ENCODE measurements at places on chromosomes 3 and 15.

GRCh38 chr15:25712961-25713355 lies 150.2 kb downstream of the ATP10A start:
- no peak for DNase-seq

GRCh38 chr3:169836078-169836941 lies 23.6 kb upstream of the LRRC34 start:
- no peak for DNase-seq

DNA sequence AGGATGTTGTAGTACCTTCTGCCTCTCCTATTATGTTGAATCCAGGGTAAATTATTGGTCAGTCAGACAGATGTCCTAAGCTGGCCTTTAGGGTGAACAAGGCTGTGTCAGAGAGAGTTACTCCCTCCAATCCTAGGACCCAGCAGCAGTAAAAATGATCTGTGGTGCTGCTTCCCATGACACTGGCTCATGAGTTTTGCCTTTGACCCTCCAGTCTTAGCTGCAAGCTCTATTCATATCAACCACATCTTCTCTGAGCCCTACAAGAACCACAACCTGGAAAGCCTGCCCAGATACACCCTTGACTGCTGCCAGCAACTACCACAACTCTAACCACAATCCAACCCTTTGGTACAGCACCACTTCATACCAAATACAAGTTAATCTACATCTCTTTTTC lies 27.2 kb upstream of the PHLDB2 start:
- no peak for DNase-seq

DNA sequence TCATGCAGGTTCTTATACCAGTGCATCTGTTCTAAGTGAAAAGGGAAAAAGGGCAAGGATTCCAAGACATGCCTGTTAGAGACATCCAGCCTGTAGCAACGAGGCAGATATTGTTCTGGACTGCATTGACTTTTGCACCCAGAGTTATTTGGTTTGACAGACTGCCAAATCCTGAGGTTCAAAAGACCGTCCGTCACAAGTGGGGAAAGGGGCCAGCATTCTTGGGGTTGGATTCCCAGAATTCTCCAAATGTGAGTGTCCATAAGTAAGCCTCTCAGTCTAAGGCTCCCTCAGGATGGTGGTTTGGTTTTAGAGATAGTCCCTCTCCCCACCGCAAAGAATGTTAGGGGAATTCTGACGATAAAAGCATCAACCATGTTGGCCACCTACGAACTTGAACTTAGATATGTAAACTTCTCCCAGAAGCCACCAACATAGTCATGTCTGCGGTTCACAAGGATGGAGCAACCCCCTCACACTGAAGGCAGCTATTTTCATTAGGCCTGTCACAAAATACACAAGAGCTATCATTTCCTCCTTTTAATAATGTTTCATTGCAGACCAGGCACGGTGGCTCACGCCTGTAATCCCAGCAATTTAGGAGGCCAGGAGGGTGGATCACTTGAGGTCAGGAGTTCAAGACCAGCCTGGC lies 13.6 kb upstream of the LACTB start:
- DNase-seq, result no peak

Data from left ventricle myocardium inferior (tissue), 1 donor.